ENCODE measurements at places on chromosomes 6 and 20.

GRCh38 chr6:119331663-119332286, 17.8 kb downstream of the MAN1A1 start:
- no peak for DNase-seq

DNA sequence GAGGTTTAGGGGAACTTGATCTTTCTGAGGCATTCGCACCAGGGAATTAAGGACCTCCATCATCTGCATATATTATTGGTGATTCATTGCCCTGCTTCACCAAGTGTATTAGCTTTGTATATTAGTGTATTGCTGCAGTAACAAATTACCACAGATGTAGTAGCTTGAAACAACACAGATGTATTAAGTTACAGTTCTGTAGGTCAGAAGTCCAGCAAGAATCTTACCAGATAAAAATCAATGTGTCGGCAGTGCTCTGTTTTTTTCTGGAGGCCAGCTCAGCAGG, 65.8 kb downstream of the HMGN3 start:
- DNase-seq = peak; percentile 74

DNA sequence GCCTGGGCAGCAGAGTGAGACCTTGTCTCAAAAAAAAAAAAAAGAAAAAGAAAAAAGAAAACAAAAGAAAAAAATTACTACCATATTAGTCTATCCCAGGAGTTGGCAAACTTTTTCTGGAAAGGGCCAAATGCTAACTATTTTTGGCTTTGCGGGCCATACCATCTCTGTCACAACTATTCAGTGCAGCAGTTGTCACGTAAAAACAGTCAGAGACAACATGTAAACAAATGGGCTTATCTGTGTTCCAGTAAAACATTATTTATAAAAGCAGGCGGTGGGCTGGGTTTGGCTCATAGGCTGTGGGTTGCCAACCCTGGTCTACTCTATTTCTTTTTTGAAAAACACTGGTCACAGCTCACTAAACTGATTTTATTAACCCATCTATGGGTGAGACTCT, 53.4 kb downstream of the EYA2 start:
- DNase-seq = no peak

DNA sequence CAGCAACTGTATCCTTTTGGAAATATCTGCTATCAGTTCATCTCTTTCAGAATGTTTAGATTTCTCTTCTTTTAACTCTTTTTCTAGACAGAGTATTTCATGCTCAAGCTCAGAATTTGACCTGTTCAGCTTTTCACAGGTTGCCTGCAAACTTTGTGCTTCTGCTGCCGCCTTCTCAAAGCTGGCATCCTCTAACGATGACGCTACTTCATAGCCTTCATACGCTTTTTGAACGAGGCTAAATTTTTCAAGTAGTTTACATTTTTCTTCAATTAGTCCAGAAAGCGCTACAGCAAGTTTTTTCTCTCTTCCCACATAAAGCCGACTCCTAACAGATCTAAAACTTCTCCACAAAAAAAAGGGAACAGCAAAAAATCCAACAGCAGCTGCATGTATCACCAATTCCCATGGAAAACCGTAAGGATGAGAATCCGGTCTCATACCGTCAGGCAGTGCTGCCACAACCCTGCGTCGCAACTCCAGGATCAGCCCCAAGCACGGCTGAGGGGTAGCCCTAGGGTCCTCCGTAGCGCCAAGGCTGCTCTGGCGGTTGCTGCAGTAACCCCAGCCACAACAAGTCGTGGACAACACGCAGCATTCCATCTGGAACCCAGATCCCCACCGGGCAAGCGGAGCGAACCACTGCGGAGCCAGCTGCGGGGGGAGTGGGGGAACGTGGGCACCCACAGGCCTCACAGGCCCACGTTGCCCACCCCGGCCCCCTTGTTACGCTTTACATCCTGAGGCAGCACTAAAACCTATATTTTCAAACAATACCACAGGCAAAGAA, 30.6 kb downstream of the DACT2 start:
- no peak for DNase-seq

DNA sequence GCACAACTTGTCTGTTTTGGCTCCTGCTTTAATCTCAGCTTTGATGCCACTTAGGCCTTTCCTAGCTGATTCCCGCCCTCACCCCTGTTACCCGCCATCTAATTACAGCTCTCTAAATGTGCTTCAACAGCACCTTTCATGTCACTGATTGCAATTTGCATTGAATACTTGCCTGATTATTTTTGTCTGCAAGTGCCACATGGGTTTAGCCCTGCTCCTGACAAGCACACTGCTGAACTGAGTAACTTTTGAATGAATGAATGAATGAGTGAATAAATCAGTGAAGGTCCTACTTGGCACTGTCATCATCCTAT, 591 bp upstream of the DCBLD1 start:
- DNase-seq = peak; percentile 23

GRCh38 chr20:24421071-24421470, 48.4 kb upstream of the SYNDIG1 start:
- no peak for DNase-seq

DNA sequence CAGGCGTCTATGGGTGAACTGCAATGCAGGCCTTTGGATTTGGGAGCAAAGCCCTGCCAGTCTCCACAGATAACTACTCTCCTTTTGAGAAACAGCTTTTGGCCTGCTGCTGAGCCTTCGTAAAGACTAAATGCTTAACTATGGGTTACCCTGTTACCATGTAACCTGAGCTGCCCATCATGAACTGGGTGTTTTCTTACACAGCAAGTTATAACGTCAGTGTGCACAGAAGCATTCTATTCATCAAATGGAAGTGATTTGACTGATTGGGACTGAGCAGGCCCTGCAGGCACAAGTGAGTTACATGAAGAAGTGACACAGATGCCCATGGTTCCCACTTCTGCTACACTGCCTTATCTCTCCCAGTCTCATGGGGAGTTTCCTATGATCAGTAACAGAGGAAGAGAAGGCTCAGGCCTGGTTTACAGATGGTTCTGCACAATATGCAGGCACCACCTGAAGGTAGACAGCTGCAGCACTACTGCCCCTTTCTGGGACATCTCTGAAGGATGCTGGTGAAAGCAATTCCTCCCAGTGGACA, 319.1 kb downstream of the CD83 start:
- DNase-seq = no peak

GRCh38 chr6:34926655-34927054, 37.6 kb downstream of the ANKS1A start:
- DNase-seq = peak; percentile 61

DNA sequence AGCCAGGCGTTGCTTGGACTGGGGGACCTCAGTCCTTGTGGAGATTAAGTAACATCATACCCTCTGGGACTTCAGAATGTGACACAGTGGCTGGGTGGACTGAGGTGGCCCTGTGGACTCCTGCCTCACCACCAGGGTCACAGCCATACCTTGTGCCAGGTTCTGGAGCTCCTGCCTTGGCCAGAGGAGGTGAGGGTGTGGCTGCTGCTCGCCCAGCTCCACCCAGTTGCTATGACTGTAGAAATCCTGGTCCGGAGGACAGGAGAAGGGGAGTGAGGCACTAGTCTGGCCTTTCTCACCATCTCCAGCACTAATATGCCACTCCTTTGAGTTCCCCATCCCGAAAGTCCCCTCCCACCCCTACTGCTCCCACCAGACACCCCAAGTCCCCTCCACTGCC, 1.9 kb downstream of the VWA7 start:
- DNase-seq = no peak

GRCh38 chr6:3195695-3196497, 31.6 kb downstream of the TUBB2B start:
- no peak for DNase-seq

DNA sequence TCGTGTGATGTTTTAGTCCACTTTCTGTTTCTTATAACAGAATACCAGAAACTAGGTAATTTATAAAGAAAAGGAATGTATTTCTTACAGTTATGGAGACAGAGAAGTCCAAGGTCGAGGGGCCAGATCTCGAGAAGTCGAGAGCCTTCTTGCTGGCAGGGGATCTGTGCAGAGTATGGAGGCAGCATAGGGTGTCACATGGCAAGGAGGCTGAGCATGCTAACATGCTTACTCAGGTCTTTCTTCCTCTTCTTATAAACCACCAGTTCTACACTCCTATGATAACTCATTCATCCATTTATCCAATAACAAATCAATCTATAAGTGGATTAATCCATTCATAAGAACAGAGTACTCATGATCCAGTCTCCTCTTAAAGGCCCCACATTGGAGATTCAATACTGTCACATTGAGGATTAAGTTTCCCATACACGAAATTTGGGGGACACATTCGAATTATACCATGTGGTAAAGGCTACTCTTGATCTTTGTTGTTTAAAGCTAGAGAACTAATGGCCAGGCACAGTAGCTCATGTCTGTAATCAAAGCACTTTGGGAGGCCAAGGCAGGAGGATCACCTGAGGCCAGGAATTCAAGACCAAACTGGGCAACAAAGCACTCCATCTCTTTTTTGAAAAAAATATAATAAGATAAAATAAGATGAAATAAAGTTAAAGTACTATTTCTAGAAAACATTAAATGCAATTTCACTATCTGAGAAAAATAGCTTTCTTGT, 2.1 kb downstream of the GOPC start:
- DNase-seq = peak; percentile 51

DNA sequence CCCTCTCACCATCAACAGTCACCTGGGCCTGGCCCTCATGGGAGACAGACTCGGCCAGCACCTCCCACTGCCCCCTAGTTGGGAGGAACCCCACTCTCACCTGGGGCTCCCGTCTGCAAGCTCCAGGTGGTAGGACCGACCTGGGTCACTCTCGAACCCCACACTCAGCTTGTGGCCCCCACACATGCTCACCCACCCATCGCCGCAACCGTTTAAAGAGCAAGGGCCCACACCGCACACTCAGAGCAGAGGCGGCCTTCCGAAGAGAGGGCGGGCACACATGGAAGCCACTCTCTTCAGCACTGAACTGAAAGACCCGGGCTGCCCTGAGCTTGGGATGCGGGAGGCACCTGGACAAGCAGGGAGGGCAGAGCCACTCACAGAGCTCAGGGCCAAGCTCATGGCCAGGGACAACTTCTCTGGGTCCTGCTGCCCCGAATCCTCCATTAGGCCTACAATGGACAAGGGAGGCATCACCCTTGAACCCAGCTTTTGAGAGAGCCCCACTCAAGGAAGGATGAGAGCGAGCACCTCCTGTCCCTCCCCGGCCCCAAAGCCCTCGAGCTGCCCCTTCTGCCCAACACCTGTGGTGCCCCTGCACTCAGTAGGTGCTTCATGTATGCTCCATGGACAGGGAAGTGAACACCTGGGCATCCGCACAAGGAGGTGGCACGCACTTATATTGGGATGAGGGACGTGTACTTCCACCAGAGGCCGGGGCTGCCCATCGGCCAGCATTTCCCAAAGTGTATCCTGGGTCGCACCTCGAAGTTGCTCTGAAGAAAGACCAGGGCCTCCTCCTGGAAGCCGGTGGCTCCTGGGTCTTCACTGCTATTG, 50.4 kb downstream of the YTHDF1 start:
- DNase-seq = no peak

DNA sequence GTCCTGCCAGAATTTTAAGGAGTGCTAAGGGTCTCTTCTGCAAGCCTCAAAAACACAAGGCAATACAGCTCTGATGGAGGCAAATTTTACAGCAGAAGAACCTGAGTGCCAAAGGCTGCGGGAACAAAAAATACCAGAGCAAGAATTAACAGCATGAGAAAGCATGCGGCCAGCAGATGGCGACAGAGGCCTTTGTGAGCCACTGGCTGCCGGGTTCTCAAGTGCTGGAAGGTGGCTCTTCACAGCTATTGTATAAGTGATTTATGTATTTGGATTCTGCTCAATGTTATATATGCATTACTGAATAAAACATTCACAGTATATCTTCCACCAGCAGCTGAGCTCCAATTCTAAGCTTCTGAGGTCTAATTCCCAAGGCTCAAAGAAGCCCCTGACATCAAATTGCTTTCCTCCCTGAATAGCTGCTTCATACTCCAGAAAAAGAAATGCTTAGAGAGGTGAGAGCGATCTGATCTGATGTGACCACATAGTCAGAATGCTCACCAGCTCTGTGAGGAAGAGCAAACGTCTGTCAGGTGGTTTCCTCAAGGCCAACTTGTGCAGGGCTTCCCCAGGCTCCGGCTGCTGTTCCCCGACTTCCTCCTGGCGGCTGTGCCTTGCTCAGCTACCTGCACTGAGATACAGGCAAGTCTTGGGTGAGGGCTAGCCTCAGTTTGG, 58.6 kb downstream of the PPP1R3G start:
- peak; percentile 76 for DNase-seq

DNA sequence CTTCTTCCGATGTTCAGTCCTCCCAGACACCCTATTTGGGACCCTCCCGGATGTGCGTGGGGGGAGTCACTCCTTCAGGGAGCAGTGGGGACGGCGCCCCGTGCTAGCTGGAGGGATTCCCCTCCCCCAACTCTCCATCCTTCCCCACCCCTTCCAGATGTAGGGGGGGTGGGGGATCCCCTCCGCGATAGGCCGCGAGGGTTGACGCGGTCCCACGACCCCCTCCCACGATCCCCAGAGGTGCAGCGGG, 548 bp downstream of the GNL1 start:
- no peak for DNase-seq

DNA sequence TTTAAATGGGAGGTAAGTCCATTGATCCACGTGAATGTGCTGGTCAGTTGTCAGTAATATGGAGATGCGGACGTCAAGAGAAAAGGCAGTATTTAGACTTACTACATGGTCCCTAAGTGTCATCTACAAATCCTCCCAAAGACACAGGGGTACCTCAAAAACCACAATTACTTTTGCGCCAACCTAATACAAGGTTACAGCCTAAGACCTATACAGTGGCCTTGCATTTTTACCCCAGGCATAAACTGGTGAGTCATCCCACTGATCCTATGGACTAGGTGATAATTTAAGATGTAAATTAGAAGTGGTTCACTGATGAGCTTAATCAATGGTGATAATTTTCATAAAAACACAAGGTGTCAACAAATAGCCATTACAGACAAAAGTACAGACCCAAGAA, 141.0 kb downstream of the NFATC2 start:
- DNase-seq = no peak

GRCh38 chr6:32941214-32941768, 463 bp upstream of the HLA-DMB start:
- DNase-seq = no peak

- DNase-seq = no peak
Measured at GRCh38 chr6:9409126-9409525, 973.8 kb upstream of the SLC35B3 start.

- DNase-seq = peak; percentile 7
Measured at GRCh38 chr6:39301606-39302005, 12.6 kb downstream of the KCNK17 start.

DNA sequence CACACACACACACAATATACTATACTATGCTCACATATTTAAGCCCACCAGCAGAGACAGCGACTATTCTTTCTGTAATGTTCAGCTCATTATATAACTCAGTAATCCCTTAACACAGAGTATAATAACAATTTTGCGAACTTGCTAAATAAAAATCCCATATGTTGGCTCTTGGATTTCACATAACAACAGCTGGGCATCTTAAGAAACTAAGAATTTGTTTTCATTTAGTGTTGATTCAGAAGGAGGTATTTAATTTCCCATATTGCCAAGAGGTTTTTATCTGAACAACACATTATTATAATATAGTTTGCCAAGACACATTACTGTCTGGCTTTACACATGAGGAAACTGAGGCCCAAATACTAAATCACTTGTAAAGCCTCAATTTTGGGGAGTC, 7.4 kb downstream of the ECT2L start:
- DNase-seq = no peak

- DNase-seq = peak; percentile 45
Measured at GRCh38 chr6:134519465-134519864, 201.6 kb upstream of the SGK1 start.

GRCh38 chr20:12467758-12468157, 541.0 kb upstream of the SPTLC3 start:
- no peak for DNase-seq

- DNase-seq = no peak
Measured at GRCh38 chr6:154596009-154596408, 85.5 kb upstream of the CNKSR3 start.

GRCh38 chr6:12119085-12119588, 107.0 kb downstream of the HIVEP1 start:
- no peak for DNase-seq

All from iris pigment epithelial cell (primary cell).